T-helper 17 cell (primary cell): ENCODE measurements at places on chromosomes 2 and 18.

DNA sequence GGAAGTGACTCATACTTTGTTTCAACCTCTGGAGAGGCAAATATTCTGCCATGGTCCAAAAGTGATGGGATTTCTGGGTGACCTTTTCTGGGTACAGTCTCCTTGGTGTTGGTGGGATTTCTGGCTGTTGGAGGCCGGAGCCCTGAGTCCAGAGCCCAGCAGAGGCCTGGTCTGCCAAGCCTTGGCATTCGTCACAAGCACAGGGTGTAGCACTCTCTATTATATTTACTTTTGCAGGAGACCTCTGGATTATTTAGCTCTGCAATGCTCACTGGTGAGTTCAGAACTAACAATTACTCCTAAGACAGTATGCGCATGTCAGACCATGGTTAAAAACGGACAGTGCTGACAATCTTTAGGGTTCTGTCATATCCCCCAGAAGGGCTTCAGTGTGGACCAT lies 201.6 kb upstream of the TWIST2 start:
- H3K36me3 ChIP-seq, result no peaks in the 10 kb centered on the region
- H3K27me3 ChIP-seq, result peaks cover 22% of the 10 kb centered on the region
- no peaks in the 10 kb centered on the region for H3K4me1 ChIP-seq
- no peak overlapping the region for H3K4me3 ChIP-seq
- DNase-seq, result no peak

GRCh38 chr2:46239175-46239846 lies 57.9 kb upstream of the EPAS1 start:
- H3K36me3 ChIP-seq, result no peaks in the 10 kb centered on the region
- DNase-seq, result no peak
- peaks cover 19% of the 10 kb centered on the region for H3K4me1 ChIP-seq
- H3K27ac ChIP-seq, result peak overlapping the region; percentile 90
- H3K27me3 ChIP-seq, result no peaks in the 10 kb centered on the region

GRCh38 chr2:63614983-63615945 lies 26.5 kb downstream of the MDH1 start:
- no peak for DNase-seq
- H3K27ac ChIP-seq, result no peak overlapping the region
- H3K4me1 ChIP-seq, result no peaks in the 10 kb centered on the region
- H3K27me3 ChIP-seq, result peaks cover 39% of the 10 kb centered on the region
- H3K4me3 ChIP-seq, result no peak overlapping the region

DNA sequence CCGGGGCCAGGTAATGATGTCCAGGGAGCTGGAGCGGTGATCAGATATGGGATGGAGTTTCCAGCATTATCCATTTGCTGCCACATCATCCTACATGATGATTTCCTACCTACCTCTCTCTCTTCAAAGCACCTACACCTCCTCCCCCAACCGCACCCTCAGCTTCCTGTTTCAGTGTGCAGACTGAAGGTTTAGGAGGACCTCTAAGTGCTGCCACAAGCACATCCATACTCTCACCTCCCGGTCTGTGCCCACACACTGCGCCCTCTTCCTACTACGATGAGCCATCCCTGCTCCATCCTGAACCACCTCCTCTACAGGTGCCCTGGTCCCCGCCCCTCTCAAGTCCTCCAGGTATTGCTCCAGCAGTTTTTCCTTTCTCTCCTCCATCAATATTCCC lies 123.7 kb downstream of the ALPK2 start:
- peaks cover 5% of the 10 kb centered on the region for H3K27me3 ChIP-seq
- no peaks in the 10 kb centered on the region for H3K36me3 ChIP-seq
- H3K4me1 ChIP-seq, result peaks cover 2% of the 10 kb centered on the region

GRCh38 chr2:217905395-217905794 lies 97.4 kb downstream of the TNS1 start:
- H3K36me3 ChIP-seq, result no peaks in the 10 kb centered on the region
- no peaks in the 10 kb centered on the region for H3K4me1 ChIP-seq
- peaks cover 66% of the 10 kb centered on the region for H3K27me3 ChIP-seq
- H3K4me3 ChIP-seq, result no peak overlapping the region
- DNase-seq, result no peak

DNA sequence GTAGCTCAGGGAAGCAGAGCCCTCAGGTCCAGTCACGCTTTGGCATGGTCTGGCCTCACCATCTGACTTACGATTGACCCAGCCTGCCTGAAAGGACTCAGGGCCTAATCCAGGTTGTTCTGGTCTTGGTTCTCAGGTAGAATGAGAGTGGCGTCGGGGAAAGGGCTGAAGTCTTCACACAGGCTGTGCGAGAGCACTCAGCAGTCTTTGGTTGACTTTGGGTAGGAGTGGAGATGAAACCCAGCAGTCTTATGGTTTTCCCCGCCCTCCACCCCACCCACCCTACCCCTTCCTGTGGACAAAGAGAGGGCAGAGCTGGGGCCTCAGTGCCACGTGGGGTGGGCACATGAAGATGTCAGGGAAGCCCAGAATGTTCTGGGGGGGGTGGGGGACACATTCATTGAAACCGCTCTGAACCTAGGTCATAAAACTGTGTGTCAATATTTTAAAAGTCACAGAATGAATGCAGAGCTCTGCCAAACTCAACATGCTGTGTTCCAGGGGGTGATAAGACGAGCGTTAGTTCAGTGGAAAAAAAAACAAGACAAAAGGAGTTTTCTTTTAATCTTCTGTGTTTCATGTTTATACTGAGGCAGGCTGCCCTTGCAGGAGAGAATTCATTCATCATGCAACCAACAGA lies 58.6 kb upstream of the ALPP start:
- no peak for DNase-seq
- peak overlapping the region; percentile 53 for H3K4me3 ChIP-seq
- no peaks in the 10 kb centered on the region for H3K36me3 ChIP-seq
- peaks cover 47% of the 10 kb centered on the region for H3K4me1 ChIP-seq
- peak overlapping the region; percentile 81 for H3K27ac ChIP-seq

- H3K27ac ChIP-seq, result no peak overlapping the region
- H3K36me3 ChIP-seq, result peaks cover 11% of the 10 kb centered on the region
- DNase-seq, result no peak
These were observed 95.0 kb upstream of the ZFP36L2 start for GRCh38 chr2:43321446-43321845.

DNA sequence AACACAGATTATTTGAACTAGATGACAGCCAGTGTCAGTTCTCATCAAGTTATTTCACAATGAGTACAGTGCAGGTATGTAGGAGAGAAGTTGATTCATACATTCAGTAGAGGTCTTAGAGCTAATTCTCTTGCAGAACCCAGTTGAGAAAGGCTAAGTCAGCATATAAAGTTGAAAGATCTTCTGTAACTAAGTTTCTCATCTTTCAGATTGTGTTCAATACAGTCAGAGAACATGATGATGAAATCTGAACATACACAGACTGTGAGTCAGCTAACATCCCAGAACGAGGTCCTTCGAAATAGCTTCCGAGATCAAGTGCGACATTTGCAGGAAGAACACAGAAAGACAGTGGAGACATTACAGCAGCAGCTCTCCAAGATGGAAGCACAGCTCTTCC lies 41.9 kb upstream of the LIMS1 start:
- no peaks in the 10 kb centered on the region for H3K4me1 ChIP-seq
- no peak for DNase-seq
- no peaks in the 10 kb centered on the region for H3K36me3 ChIP-seq
- H3K27me3 ChIP-seq, result no peaks in the 10 kb centered on the region

- peaks cover 2% of the 10 kb centered on the region for H3K4me1 ChIP-seq
- H3K4me3 ChIP-seq, result no peak overlapping the region
- H3K27ac ChIP-seq, result no peak overlapping the region
- no peaks in the 10 kb centered on the region for H3K27me3 ChIP-seq
- DNase-seq, result no peak
These were observed 182.8 kb downstream of the NBAS start for GRCh38 chr2:15378148-15378908.

GRCh38 chr2:173716458-173717052 lies 248.6 kb downstream of the SP3 start:
- H3K36me3 ChIP-seq, result peaks cover 2% of the 10 kb centered on the region
- peaks cover 50% of the 10 kb centered on the region for H3K27me3 ChIP-seq
- no peaks in the 10 kb centered on the region for H3K4me1 ChIP-seq

DNA sequence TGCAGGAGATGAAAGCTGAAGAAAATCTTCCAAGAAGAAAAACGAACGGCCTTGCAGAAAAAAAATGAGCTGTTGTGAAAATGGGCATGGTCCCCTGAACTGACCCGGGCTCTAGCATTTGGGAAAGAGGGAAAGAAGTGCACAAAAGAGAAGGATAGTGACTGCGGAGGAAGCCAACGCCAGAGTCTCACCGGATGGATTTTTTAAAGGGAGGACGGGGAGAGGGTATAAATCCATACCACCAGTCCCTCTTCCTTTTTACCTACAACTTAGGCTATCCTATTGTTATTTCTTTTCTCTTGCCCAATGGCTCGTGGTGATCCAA lies 601 bp downstream of the WDR35 start:
- H3K27ac ChIP-seq, result peak overlapping the region; percentile 85
- H3K4me3 ChIP-seq, result peak overlapping the region; percentile 94
- peaks cover 18% of the 10 kb centered on the region for H3K27me3 ChIP-seq
- H3K36me3 ChIP-seq, result peaks cover 7% of the 10 kb centered on the region
- no peak for DNase-seq
- peaks cover 20% of the 10 kb centered on the region for H3K4me1 ChIP-seq

- DNase-seq, result no peak
- no peaks in the 10 kb centered on the region for H3K4me1 ChIP-seq
- H3K36me3 ChIP-seq, result no peaks in the 10 kb centered on the region
- H3K27me3 ChIP-seq, result no peaks in the 10 kb centered on the region
- H3K27ac ChIP-seq, result no peak overlapping the region
These were observed 286.2 kb downstream of the GRB14 start for GRCh38 chr2:164335128-164335527.

- no peaks in the 10 kb centered on the region for H3K27me3 ChIP-seq
- no peak for DNase-seq
- H3K27ac ChIP-seq, result no peak overlapping the region
- H3K4me3 ChIP-seq, result no peak overlapping the region
These were observed 44.4 kb downstream of the TFPI start for GRCh38 chr2:187509667-187510417.

GRCh38 chr2:231640241-231640640 lies 47.6 kb downstream of the TEX44 start:
- peaks cover 9% of the 10 kb centered on the region for H3K4me1 ChIP-seq
- no peak for DNase-seq
- H3K27ac ChIP-seq, result peak overlapping the region; percentile 74
- no peaks in the 10 kb centered on the region for H3K27me3 ChIP-seq

GRCh38 chr2:142670362-142670761 lies 207.1 kb upstream of the KYNU start:
- H3K27ac ChIP-seq, result no peak overlapping the region
- no peak for DNase-seq
- H3K36me3 ChIP-seq, result no peaks in the 10 kb centered on the region
- no peaks in the 10 kb centered on the region for H3K27me3 ChIP-seq
- no peaks in the 10 kb centered on the region for H3K4me1 ChIP-seq

- DNase-seq, result no peak
- H3K27ac ChIP-seq, result no peak overlapping the region
- H3K4me1 ChIP-seq, result peaks cover 5% of the 10 kb centered on the region
These were observed 15.1 kb downstream of the LOXHD1 start for GRCh38 chr18:46641917-46642316.

- H3K36me3 ChIP-seq, result peaks cover 2% of the 10 kb centered on the region
- H3K27ac ChIP-seq, result no peak overlapping the region
- H3K27me3 ChIP-seq, result peaks cover 38% of the 10 kb centered on the region
- no peak overlapping the region for H3K4me3 ChIP-seq
- peaks cover 2% of the 10 kb centered on the region for H3K4me1 ChIP-seq
These were observed 122.9 kb downstream of the MTCL1 start for GRCh38 chr18:8828300-8828699.

DNA sequence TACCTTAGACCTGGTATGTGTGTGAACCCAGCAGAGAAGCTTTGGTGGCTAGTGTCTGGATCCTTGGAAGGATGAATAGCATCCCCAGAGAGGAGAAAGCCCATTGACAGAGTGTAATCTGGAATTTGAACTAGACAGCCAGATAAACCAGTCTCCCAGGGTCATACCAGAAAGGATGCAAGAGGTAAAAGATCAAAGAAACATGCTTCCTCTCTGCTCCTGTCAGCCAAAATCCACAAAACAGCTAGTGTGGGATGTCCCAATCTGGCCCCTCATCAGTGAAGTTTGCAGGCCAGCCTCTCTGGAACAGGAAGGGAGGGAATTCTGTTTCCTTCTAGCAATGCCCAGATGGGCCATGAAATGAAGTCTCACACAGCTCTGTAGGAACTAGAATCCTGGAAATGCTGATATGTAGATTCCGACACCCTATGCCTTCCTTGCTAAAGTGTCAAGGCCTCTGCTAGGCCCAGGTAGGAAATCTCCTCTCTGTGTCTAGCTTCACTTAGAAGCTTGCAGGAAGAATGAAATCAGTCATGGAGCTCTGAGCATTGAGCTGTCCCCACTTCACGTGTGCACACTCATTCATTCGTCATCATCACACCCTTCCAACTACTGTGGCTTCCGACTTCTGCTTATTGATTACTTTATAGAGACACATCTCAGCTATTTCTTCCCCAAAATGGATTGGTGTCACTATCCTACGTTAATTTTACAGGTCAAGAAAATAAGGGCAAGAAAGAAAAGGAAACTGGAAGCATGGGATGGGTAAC lies 38.0 kb downstream of the EVA1A start:
- H3K27me3 ChIP-seq, result peaks cover 18% of the 10 kb centered on the region
- H3K4me1 ChIP-seq, result no peaks in the 10 kb centered on the region
- no peak for DNase-seq
- H3K36me3 ChIP-seq, result no peaks in the 10 kb centered on the region

DNA sequence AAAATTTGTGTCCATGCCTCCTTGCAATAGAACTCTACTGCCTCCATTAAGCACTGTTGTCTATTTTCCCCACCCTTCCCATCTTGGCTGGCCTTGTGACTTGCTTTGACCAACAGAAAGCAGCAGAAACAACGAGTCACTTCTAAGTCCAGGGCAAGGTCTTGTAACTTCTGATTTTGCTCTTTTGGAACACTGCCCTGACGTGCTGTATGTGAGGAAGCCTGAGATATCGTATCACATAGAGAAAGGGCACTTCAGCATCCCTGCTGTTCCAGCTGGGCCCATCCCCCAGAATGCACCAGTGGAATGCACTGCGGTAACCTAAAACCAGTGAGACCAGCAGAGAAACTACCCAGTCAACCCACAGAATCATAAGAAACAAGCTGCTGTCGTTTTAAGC lies 28.1 kb downstream of the NCKAP1 start:
- peaks cover 24% of the 10 kb centered on the region for H3K4me1 ChIP-seq
- no peak for DNase-seq
- no peaks in the 10 kb centered on the region for H3K27me3 ChIP-seq
- peaks cover 5% of the 10 kb centered on the region for H3K36me3 ChIP-seq
